ENCODE measurements at places on chromosomes 12 and 14. TPM values are rescaled to one million over a fixed set of nuclear protein-coding genes. Genes with fewer than 3 reads are reported as not detected.

CLEC2B gene
- total RNA-seq = 3.7 TPM

DNA sequence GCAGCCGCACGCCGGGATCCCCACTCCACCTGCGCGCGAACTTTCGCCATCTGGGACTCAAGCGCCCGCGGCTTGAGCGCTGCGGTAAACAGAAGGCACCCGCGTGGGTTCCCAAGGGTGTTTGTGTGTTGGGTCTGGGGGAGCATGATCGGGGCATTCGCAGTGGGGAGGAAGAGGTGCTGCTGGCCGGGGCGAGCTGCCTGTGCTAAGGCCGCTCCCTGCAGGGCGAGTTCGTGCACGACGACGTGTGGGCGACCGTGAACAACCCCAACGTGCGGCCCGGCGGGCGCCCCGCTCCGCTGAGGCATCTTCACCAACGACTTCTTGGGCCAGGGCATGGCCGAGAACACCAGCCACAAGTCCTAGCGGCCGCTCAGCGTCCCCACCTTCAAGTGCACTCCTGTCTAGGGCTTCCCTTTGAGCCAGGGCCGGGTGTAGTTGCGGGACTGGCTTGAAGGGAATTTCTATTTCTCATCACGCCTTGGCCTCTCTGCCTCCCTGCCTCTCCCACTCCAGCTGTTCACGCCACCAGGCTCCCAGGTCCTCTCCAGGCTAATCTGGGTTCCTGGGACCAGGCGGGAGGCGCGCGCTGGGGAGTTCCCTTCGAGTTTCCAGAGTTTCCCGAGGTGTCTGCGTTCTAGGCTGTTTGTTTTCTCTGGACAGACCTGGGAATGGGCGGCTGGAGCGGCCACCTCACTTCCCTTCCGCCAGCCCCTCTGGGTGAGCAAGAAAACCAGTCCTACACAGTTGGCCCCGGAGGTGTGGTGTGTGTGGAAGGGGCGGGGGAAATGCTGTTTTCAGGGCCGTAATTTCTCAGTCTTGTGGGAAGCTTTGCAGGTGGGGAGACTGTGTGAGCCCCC lies 417.8 kb upstream of the TMTC1 start:
- DNase-seq = peak; percentile 31

GRCh38 chr12:127133675-127134335 lies 1133.2 kb upstream of the TMEM132C start:
- no peak for DNase-seq

GRCh38 chr12:112126911-112127310 lies 1.6 kb downstream of the TRAFD1 start:
- DNase-seq = no peak

DNA sequence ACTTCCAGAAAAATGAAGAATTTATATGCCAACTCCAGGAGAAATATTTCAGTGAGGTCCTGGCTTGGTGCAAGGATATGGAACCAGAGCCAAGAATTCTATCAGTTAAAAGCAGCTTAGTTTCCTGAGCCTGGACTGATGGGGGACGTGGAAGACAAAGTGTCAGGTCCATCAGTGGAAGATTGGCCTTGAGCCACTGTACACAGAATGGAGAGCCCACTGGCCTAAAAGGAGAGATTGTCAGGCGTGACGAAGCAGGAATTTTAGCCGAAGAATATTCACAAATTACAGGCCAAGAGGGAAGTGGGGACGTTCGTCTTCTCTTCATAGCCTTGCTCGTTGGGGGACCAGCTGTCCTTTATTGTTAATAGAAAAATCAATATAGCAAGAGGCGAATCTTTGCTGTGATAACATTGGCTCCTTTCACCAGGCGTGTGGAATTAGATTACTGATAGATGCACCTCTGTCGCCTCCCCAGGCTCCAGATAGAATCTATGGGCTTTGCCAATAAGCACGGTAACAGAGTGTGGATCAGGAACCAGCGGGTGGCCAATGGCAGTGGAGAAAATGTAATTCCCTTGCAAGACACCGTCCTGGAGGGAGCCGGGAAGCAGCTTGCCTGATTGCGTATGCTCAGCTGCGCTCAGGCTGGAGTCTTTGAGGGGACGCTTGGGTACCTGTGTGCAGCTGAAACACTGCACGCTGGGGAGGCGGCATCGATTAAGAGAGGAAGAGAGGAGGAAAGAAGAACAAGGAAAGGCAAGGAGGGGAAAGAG lies 56.4 kb downstream of the TMEM132C start:
- DNase-seq = no peak

DNA sequence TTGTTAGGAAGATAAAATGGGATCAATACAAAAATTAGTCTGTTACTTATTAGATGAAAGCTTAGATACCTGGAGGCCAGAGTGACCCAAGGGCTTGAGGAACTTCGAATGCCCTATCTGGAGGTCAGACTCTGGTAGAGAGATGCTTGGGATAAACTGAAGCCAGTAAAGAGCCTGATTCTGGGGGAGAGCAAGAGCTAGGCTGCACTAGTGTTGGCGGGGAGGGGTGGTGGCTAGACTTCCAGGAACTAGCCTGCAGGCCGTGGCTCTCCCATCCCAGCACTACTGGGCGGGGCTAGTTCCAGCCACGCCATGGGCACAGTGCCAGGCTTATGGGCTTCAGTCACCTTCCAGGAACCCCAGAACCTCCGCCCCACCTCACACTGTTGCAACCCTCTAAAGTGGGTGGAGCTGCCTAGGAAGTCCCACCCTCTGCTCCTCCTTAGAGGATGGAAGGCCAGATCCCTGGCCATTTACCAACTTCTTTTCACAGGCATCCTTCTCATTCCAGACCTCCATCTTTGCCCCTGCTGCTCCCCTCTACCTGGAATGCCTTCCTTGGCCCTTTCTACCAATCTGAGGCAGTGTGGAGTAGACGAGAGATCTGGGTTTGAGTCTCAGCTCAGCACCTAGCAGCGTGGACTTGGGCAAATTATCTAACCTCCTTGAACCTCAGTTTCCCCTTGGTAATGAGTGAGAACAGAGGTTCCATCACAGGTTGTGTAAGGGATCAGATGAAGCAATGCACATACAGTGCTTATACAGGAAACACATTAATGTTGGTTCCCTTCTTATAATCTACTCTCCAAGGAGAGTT lies 6.3 kb upstream of the NFE2 start:
- peak; percentile 81 for DNase-seq

DNA sequence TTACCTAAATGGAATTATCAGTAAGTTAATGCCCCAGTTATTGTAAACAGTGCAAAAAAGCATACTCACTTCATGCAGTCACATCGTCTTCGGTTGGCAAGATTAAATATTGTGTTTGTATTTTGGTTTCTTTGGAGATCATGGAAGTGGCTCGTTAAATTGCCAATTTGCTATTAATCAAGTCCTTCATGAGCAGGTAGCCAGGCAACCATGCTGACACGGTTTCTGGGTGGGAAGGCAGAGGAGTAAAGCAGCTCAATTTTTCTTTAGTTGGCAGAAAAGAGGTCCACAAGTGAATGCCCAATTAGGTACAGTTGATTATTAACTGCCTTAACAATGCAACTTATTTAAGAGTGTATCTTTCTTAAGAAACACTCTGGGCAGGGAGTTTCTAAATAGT lies 43.9 kb downstream of the PPP4R3A start:
- DNase-seq = no peak

DNA sequence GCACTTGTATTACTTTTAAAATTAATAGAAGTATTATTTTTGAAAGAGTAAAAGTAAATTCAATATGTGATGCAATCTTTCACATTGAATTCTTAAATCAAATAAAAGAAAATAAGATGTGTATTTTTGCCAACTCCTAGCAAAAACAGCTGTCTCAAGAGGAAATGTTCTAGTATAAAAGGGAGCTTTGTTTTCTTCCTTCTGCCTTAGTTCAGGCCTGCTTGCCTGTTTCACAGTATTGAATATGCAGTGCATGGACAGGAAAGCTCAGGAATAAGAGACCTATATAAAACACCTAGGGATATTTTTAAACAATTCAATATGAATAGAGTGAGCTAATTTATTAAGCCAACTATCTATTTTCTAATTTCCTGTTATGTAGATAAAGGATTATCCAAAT lies 294.8 kb upstream of the G2E3 start:
- DNase-seq = no peak

DNA sequence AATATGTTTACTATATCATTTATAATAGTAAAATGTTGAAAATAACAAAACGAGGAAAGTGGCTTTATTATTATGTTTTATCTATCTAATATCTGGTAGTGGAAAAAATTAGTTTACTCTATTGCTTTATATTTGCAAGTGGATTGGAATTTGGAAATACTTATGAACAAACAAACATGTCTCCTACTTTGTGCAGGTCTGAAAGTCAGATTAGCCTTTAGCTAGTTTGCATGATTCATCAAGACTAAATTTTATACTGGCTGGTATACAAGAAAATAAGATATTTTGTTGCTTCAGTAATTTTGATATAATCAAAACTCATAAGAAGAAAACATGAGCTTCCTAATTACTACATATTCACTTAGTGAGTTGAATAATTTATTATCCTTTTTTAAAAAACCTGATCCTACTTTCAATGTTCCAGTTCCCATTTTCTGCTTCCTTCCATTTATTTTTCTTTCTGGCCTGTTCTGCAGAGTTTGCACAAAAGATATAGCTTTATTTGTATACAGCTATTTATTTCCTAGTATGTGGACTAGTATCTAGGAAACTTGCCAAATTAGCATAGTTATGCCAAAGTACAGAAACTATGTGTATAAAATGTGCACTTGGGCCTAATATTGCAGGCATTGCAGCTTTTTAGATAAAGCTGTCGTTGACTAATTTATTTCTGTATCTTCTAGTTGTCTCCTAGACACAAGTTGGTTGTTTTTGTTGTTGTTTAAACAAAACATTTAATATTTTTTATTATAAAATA lies 122.0 kb downstream of the AKAP6 start:
- no peak for DNase-seq

DNA sequence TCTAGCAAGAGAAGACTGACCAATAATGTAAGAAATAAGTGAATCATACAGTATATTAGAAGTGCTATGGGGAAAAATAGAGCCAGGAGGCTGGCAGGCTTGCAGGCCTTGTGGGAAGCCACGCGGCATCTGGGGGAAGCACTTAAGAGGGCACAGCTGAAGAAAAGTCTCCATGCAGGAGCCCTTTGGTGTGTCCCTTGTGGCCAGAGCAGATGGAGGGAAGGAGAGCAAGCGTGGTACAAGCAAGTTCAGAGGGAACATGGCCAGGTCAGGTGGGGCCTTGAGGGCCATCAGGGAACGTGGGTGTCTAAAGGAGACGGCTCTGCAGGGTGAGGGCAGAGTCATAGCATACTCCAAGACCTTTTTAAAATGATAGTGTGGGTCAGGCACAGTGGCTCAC lies 51.7 kb downstream of the LRRC74A start:
- no peak for DNase-seq

GPR84 gene
- total RNA-seq = not detected

DNA sequence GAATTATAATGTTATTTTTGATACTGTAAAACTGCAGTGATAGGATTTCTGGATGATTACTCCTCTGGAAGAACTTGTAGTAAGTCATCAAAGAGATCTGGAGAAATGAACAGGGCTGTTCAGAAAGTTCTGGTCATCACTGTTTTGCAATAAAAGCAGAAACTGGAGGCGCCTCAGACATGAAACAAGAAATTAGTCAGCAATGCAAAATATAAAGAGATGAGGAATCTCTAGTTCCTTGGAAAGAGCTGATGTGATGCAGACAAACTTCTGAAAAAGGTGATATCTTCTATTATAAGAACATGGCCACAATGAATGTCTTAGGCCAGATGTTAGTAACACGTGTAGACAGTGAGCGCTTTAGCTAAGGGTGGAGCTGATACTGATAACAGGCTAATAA lies 9.5 kb downstream of the ACIN1 start:
- DNase-seq = no peak

Data from left ventricle myocardium superior (tissue), 1 donor.